ENCODE measurements at places on chromosomes 4 and X. TPM values are rescaled to one million over a fixed set of nuclear protein-coding genes. Genes with fewer than 3 reads are reported as not detected.
A peak's percentile ranks its signal among the peaks of the same experiment; 100 is the strongest.

GRCh38 chrX:149518236-149518635, 13.1 kb upstream of the IDS start:
- no peak for DNase-seq

DNA sequence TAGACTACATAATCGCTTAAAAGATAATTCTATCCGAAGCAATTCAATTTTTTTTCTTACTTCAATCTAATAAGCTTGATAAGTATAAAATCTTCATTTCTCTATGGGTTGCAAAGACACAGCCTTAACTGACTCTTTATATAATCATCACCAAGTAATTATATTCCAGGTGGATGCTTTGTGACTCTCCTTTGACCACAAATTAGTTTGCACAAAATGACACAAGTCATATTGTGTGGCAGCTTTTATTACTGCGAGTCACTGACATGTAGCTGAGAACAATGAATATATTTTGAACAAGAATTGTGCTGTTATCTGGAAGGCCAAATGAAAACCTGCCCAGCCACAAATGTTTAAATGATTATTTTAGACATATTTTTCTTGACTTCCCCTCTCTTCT, 1727.8 kb downstream of the ARAP2 start:
- no peak for DNase-seq

- DNase-seq, result no peak
Measured at GRCh38 chrX:150841456-150842197, 56.8 kb downstream of the CD99L2 start.

- DNase-seq, result no peak
Measured at GRCh38 chrX:132615391-132616131, 126.7 kb upstream of the MBNL3 start.

- no peak for DNase-seq
Measured at GRCh38 chr4:58553679-58554078, 1443.5 kb upstream of the IGFBP7 start.

- peak; percentile 32 for DNase-seq
Measured at GRCh38 chr4:73019462-73020047, 50.0 kb downstream of the COX18 start.

GRCh38 chr4:41835321-41835995, 86.9 kb upstream of the PHOX2B start:
- no peak for DNase-seq

DNA sequence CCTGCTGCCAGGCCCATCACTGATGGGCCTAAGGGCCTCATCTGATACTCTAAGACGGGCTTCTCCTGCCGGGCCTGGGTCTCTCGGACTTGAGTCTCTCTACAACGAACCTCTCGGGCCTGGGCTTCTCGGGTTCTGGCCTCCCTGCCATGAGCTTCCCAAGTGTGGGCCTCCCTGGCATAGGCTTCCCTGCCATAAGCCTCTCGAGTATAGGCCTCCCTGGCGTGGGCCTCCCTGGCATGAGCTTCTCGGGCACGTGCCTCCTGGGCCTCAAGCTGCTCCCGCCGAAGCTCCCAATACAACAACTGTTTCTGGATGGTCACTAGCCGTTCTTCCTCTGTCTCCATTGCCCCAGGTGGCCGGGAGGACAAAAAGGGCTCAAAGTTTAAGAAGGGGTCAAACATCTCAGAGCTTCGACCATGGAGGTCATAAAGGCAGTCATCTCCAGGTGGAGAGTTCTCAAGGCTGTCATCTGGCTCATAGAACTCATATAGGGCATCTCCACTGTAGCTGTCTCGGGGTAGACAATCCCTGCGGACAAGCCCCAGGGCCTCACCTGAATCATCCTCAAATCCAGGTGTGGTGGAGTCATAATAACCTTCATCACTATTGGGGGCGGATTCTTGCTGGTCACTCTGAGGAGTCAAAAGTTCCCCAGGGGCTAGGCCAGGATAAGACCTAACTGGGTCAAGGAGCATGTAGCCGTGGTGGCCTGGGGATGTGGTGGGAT, 14.1 kb downstream of the AMER1 start:
- DNase-seq, result no peak

- DNase-seq, result no peak
Measured at GRCh38 chr4:17142232-17142711, 243.8 kb upstream of the LDB2 start.

- no peak for DNase-seq
Measured at GRCh38 chrX:50881028-50881427, 29.5 kb upstream of the BMP15 start.

- no peak for DNase-seq
Measured at GRCh38 chrX:87392369-87392768, 125.2 kb upstream of the KLHL4 start.

GRCh38 chr4:5952975-5953951, 60.4 kb upstream of the CRMP1 start:
- no peak for DNase-seq

GRCh38 chr4:86594559-86595425, 677 bp downstream of the PTPN13 start:
- DNase-seq, result peak; percentile 44

DNA sequence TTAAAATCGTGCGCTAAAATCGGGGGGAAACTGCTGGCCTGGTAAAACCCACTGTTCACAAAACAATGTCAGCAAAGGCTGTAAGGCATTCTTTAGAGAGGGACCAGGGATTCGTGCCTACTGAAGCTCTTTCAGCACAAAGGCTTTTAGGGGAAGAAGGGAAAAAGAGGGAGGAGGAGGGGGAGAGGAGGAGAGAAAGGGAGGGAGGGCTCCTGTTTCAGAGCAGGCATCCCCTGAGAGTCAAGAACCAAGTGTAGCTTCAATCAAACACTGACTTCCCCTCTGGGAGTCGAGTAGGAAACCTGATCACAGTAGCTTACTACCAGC, 9.5 kb downstream of the BCOR start:
- no peak for DNase-seq

GRCh38 chrX:17098516-17099247, 152.2 kb downstream of the REPS2 start:
- DNase-seq, result no peak

DNA sequence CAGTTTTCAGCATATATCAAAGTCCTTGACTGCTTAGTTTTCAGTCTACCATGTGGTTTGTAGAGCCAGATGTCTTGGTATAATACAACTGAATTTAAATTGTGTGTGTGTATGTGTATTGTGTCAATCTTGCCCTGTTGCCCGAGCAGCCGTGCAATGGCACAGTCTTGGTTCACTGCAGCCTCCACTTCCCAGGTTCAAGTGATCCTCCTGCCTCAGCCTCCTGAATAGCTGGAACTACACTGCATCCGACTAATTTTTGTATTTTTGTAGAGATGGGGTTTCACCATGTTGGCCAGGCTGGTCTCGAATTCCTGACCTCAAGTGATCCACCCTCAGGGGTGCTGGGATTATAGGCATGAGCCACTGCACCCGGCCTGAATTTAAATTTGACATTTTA, 6.0 kb upstream of the KLHL5 start:
- no peak for DNase-seq

DNA sequence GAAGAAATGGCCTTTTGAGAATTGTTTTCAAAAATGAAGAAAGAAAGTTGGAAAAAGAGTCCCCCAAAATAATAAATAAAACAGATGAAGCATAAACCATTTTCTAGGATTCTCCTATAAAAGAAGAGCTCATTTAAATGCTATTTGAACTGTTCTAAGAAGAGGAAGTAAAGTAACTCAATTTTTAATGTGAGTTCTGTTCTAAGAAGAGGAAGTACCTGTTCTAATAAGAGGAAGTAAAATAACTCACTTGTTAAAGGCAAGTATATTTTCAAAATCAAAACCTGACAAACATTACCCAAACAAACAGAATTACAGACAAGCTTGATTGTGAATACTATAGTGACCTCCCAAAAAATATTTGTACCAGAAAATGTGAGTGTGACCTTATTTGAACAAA, 1326.3 kb downstream of the C4orf33 start:
- DNase-seq, result no peak

DNA sequence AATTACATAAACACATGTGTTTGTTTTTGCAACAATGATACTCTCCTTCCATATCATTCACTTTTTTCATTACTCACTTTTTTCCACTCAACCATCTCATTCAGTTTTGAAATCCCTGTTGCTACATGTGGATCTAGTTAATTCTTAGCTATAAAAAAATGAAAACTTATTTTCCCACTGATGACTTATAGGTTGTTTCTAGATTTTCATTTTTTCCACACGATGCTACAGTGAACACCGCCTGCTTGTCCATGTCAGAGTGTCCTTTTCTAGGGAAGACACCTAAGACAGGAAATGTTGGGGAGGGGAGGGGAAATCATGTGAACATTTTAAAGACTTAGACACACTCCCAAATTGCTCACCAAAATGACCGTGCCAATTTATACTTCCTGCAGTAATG, 70.2 kb downstream of the SUPT20HL2 start:
- DNase-seq, result no peak

GRCh38 chr4:4672402-4672801, 130.6 kb upstream of the STX18 start:
- no peak for DNase-seq

GRCh38 chr4:109877400-109877799, 29.5 kb downstream of the LRIT3 start:
- DNase-seq, result no peak

DNA sequence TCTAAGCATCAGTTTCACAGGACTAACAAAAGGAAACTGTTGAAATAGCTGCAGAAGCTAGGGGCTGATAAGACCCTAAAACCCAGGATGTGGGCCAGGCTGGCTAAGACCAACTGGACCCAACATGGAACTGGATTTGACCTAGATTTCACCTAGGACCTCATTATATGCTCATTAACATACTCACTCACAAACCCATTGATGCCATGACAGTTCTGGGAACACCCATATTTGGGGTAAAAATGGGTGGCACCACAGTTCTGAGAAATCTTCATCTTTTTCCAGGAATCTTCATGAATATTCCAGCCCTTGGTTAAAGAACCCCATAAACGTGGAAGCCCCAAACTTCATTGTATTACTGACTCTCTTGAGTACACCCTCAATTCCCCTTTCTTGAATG, 41.1 kb downstream of the HSD17B13 start:
- no peak for DNase-seq

DNA sequence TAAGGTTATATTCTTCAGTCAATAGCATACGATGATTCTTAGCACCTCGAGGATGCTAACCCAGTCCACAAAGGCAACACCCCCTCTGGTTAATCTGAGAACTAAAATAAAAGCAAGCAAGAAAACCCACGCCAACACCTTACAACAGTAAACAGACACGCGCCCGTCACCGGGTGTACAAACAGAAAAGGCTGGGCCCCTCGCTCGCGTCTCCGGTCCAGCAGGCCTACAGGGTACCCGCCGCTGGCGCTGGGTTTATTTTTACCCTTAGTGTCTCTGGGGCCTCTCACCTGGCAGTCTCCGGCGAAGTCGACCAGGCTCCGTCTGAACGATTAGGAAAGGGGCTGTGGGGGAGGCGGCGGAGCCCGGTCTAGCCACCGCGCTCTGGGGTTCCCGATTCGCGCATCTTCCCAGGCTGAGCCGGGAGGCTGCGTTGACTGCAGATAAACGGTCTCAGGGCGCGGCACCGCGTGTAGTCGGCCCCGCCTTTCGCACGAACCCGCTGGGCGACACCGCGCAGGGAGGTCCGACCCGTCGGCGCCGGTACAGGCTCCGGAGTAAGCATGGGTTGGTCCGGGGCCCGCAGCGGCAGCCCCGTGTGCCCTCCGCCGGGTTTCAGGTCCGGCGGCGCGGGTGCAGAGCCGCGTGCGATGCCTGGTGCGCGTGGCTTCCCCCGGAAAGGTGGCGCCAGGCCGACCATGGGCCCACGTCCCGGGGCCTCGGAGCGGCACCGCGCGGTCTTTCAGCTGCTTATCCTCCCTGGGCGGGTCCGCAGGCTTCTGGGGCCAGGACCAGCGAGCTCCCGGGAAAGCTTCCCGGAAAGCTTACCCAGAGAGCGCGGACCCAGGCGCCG, 441 bp downstream of the SLC9B2 start:
- DNase-seq, result peak; percentile 26

GRCh38 chrX:119015407-119016237, 41.2 kb downstream of the LONRF3 start:
- no peak for DNase-seq

- peak; percentile 56 for DNase-seq
Measured at GRCh38 chrX:141176586-141177451, at the start of gene LDOC1. Gene LDOC1, minus strand, starts transcription at chrX:141177129. Its CDS starts 108 bp downstream, at chrX:141177021.

- no peak for DNase-seq
Measured at GRCh38 chrX:7146020-7146702, 1.4 kb upstream of the STS start.

- no peak for DNase-seq
Measured at GRCh38 chrX:47129899-47130358, 14.6 kb downstream of the NDUFB11 start.

DNA sequence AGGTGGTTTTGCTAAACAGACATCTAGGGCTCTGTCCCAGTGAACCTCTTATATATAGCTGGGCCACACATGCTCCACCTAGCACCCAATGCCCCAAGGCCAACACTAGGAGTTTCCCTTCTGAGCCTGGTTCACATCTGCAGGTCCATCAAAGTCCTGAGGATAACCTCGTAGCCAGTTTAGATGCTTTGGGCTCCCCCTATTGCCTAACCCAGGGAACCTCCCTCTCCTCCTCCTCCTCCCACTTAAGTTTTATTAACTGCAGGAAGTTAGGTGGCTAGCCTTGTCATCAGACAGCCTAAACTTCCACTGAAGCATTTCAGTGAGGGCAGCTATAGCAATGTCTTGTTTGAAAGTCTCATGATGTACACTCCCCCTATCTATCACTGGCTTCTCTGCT, 88.0 kb downstream of the GUCY2F start:
- no peak for DNase-seq

DNA sequence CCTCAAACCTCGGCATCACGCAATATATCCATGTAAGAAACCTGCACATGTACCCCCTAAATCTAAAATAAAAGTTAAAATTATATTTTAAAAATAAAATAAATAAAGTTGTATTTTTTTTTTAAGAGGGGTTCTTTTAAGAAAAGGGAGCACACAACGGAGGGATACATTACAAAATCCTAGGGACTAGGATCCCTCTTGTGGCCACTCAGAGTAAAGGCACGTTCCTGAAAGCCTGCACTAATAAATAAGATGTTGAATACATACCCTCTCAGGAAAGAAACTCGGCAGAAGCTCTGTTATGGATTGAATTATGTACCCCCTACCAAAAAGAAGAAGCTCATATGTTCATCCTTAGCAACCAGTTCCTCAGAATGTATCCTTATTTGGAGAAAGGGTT, 50.9 kb upstream of the PRDX4 start:
- DNase-seq, result no peak

- DNase-seq, result no peak
Measured at GRCh38 chr4:72326692-72327632, 242.1 kb downstream of the ADAMTS3 start.

The PPP1R3F gene
- total RNA-seq, result 26.4 TPM

The GPR50 gene
- not detected for total RNA-seq

The MAGEB17 gene
- not detected for total RNA-seq

The ZAR1 gene
- 1.3 TPM for total RNA-seq

The LIMCH1 gene
- total RNA-seq, result 89.8 TPM

The CTAG2 gene
- total RNA-seq, result not detected

The KIT gene
- 9.2 TPM for total RNA-seq

The SCD5 gene
- total RNA-seq, result 59.6 TPM

The TCP11X2 gene
- total RNA-seq, result not detected

The WNK3 gene
- 2.1 TPM for total RNA-seq

The XAGE1A gene
- total RNA-seq, result not detected

The TXK gene
- total RNA-seq, result 0.22 TPM

The RS1 gene
- total RNA-seq, result not detected
